Right atrium auricular region (tissue), 2 donors: ENCODE measurements at places on chromosomes 4 and X. TPM values are rescaled to one million over a fixed set of nuclear protein-coding genes. Genes with fewer than 3 reads are reported as not detected.

The MAD2L1 gene
- 0.78 TPM for total RNA-seq

The SASH3 gene
- 8.3 TPM for total RNA-seq

The KLHL13 gene
- total RNA-seq = 6.3 TPM

The NPY5R gene
- total RNA-seq = 0.30 TPM

The KCND1 gene
- 1.5 TPM for total RNA-seq

The SPP1 gene
- 15.0 TPM for total RNA-seq

The RXFP1 gene
- not detected for total RNA-seq

The GJB1 gene
- not detected for total RNA-seq

The UGT2B11 gene
- total RNA-seq = not detected

The SPANXN4 gene
- not detected for total RNA-seq

The ZC4H2 gene
- total RNA-seq = 12.1 TPM

The TMEM150C gene
- 14.2 TPM for total RNA-seq

The PDLIM3 gene
- total RNA-seq = 783 TPM

- no peak for DNase-seq
Measured at GRCh38 chr4:176099314-176099713, 33.7 kb downstream of the WDR17 start.

DNA sequence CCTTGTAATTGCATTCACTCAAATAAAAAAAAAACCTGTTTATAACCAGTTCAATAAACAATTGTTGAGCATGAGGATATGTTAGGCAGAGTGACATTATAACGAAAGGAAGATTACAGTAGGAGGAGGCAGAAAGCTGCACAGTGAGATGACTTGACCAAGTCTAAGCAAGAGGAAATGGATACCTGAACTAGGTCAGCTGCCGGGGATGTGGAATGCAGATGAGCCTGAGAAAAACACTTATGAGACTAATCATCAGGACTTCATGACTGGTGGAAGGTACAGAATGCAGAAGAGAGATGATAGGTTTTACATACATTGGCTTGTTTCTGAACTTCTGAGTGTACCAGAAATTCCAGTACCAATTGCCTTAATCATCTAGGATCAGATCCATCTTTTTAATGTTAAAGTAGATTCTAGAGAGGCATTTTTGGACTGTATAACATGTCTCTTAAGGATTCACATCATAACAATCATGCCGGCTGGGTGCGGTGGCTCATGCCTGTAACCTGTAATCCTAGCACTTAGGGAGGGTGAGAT, 208.1 kb upstream of the PPP3CA start:
- no peak for DNase-seq

- DNase-seq = no peak
Measured at GRCh38 chr4:25861280-25861950, 1.4 kb downstream of the SEL1L3 start.

DNA sequence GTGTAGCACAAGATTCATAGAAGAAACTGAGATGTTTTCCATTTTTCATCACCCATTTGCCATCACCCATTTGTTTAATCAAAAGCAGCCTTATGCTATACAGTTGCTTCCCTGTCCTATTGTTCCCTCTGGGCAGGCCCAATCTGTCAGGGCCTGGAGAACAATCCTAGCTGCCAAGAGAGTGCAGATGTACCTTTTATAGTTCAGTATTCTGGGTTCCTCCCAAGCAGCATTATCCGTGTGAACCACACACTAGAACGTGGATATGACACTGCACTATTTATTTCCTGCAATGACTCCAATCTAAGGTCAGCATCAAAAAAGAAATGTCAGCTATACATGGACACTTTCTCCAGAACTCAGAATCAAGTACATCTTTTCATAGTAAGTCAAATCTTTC, 269.0 kb downstream of the ADGRA3 start:
- DNase-seq = no peak

GRCh38 chr4:1469607-1470392, 63.6 kb upstream of the NKX1-1 start:
- no peak for DNase-seq

GRCh38 chr4:182478475-182478874, 235.3 kb downstream of the TENM3 start:
- DNase-seq = no peak

- no peak for DNase-seq
Measured at GRCh38 chr4:31362756-31363155, 642.6 kb downstream of the PCDH7 start.

GRCh38 chr4:100317032-100317864, 127.0 kb upstream of the DDIT4L start:
- DNase-seq = no peak

DNA sequence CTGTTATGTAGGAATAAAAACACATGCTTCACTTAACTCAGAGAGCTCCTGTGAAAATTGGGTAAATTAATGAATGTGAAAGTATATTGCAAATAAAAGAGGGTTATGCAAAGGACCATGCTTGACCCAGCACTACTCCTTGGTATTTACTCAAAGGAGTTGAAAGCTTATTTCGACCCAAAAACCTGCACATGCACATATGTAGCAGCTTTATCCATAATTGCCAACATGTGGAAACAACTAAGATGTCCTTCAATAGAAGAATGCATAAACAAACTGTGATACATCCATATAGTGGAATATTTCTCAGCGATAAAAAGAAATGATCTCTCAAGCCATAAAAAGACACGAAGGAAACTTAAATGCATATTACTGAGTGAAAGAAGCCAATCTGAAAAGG, 41.7 kb upstream of the SRD5A3 start:
- no peak for DNase-seq

DNA sequence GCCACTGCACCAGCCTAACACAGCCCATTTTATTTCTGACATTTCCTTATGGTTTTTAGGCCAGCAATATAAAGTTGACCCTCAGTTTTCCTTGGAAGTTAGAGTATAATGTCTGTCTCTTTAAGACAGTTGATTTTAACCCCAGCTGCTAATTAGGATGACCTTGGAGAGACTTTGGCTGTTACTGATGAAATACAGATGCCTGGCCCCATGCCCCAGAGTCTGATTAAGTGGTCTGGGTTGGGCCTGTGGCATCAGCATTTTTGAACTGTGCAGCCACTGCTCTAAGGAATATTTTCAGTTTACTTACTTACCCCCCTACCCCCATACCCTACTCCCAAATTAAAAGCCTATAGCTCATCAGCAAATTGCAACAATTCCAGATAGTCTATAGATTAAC, 85.8 kb downstream of the DCLK2 start:
- DNase-seq = no peak

DNA sequence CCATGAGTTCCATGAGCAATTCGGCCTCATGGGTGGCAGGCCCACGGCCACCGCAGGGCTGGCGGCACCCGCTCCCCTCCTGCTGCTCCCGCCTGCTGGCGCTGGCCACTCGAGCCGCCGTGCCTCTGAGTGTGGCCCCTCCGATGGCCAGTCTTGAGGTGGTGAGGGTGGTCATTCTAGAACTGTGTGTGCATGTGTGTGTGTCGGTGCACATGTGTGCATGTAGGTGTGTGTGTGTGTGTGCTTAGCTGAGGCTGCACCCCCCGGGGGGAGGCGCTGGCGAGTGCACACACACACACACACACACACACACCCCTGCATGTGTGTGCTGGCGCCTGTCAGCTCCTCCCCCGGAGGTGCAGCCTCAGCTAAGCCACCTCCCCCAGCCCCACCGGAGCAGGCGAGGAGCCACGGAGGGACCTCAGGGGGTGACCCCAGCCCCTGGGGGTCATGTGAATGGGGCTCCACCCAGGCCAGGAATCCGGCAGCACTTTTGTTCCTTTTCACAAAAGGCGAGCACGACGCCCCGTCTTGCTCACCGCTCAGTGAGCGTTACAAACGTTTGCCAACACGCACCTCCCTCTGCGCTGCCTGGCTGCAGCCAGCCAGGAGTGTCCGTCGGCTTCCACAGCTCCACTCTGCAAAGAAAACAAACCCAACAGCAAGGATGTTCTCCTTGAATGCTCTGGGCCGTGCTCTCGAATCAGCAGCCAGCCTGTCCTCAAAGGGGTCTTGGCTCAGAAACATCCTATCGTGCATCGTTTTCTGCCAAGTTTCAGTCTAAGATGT, 29.9 kb downstream of the FGFRL1 start:
- no peak for DNase-seq

- no peak for DNase-seq
Measured at GRCh38 chr4:49063670-49064069, 77.6 kb downstream of the CWH43 start.

GRCh38 chrX:6505960-6506359, 29.0 kb downstream of the VCX3A start:
- DNase-seq = no peak

DNA sequence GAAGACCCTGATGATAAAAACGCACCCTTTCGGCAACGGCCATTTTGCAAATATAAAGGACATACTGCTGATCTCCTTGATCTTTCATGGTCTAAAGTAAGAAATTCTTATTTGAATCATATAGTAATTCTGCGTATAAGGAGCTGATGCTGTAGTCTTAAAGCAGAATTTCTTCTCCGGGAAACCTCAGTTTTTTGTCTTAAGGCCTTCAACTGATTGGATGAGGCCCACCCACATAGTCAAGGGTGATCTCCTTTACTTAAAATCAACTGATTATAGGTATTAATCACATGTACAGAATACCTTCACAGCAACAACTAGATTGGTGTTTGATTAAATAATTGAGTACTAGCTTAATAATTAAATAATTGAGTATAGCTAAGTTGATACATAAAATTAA, 62.8 kb upstream of the DOCK11 start:
- DNase-seq = no peak

DNA sequence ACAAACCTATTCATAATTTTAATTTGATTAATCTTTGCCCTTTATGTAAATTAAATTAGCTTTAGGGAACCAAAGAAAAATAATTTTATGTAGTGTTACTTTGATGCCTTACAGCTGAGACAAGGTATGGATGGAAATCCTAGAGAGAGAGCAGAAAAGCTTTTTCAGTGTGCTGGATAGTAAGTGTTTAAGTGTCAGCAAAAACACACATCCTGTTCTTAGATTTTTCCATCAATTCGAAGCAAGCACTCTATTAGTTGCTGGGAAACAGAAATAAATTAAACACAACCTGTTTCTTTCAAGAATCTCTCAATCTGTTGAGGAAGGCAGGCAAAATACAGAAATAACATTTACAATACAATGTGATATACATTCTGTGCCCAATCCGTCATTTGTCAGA, 327.8 kb downstream of the GALNTL6 start:
- DNase-seq = no peak

GRCh38 chr4:76585272-76585671, 150.2 kb downstream of the SHROOM3 start:
- no peak for DNase-seq

- DNase-seq = no peak
Measured at GRCh38 chr4:2183394-2183793, 58.5 kb downstream of the HAUS3 start.

DNA sequence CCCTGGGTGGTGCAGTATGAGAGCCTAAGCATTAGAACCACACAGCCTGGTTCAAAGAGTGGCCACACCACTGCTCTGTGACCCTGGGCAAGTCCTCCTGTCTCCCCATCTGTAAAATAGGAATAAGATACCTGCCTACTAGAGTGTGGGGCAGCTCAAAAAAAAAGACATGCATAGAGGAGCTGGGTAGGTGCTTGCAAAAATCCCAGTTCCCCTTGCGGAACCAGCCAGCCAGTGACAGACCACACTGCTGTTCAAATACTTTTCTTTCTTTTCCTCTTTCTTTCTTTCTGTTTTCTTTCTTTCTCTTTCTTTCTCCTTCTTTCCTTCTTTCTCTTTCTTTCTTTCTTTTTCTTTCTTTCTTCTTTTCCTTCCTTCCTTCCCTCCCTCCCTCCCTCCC, 63.0 kb upstream of the TRIM2 start:
- no peak for DNase-seq

GRCh38 chrX:136822337-136823095, 41.8 kb upstream of the ARHGEF6 start:
- no peak for DNase-seq

- no peak for DNase-seq
Measured at GRCh38 chrX:13334491-13334890, 14.6 kb upstream of the ATXN3L start.

- no peak for DNase-seq
Measured at GRCh38 chrX:69102612-69103194, 62.5 kb downstream of the PJA1 start.

- DNase-seq = no peak
Measured at GRCh38 chr4:154527308-154527707, 22.9 kb downstream of the PLRG1 start.

DNA sequence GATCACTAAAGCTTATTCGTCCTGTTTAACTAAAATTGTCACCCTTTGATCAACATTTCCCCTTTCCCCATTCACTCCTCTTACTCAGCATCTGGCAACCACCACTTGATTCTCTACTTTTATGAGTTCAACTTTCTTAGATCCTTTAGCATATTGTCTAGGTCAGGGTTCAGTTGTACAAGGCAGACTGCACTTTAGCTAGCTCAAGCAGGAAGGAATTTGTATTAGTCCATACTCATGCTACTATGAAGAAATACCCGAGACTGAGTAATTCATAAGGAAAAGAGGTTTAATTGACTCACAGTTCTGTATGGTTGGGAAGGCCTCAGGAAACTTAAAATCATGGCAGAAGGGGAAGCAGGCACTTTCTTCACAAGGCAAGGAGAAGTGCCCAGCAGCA, 44.3 kb downstream of the TASL start:
- no peak for DNase-seq
